ENCODE measurements at places on chromosomes 13 and 19.

DNA sequence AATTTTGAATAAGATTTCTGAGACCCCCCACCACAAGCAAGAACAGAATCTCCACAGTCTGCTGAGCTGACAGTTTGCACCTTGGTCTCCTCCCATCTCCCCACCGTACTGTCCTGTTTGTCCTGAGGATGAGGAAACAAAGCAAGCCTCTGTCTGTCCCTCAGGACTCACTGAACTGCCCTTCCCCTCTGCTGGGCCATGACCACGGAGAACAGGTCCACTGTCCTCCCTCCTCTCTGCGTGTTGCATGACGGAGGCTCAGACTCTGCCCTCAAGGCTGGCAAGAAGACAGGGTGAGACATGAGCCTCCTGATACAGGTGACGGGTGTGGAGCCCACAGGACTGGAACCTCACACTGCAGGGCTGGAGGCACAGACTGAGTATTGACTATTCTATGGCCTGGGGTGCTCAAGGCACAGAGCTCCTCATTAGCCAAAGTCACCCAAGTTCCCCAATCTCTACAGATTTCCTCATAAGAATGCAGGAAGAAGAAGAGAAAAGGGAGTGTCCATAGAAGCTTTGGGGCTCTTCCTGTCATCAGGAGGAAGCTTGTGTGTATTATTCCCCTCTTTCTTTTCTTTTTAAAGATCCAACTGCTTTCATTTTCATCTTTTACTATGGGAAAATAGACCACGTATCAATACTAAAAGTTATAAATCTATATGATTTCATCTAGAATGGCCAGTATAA, 22.4 kb upstream of the RGCC start:
- no peak for DNase-seq

GRCh38 chr13:45909673-45910072, 58.1 kb upstream of the SIAH3 start:
- DNase-seq = peak; percentile 81

DNA sequence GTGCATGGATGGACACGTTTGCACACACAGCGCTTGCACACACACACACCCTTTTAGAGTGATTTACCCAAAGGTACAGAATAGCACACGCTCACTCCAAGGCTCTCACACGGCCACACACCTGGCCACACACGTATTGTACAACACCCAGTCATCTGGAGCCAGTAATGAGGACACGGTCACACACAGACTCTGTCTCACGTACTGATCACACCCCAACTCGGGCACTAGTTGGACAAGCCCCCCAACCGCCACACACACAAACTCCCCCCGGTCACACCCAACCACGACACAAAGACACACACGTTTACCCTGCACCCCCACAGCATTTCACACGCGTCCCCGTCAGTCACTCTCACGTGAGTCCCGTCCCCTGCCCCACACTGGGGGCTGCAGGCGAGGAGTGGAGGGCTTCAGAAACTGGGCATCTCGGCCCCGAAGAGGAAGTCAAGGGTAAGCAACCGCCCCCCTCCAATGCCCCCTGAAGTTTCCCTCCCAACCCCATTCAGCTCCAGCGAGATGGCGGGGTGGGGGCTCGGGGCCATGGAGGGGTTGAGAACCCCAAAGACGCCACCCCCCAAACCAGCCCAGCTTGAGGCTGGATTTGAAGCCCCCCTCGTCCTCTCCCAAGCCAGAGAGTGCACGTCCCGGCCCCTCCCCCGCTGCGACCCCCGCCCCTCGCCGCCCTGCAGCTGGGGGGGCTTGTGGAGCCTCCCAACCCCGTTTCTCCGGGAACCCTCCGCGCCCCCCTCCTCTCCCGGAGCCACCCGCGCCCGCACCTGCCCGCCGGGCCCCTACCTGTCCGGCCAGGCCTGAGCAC, 599 bp downstream of the OLFM2 start:
- DNase-seq = no peak

GRCh38 chr13:49450105-49450819, 6.2 kb downstream of the SETDB2 start:
- DNase-seq = no peak

GRCh38 chr13:66927562-66927961, 302.6 kb downstream of the PCDH9 start:
- no peak for DNase-seq

DNA sequence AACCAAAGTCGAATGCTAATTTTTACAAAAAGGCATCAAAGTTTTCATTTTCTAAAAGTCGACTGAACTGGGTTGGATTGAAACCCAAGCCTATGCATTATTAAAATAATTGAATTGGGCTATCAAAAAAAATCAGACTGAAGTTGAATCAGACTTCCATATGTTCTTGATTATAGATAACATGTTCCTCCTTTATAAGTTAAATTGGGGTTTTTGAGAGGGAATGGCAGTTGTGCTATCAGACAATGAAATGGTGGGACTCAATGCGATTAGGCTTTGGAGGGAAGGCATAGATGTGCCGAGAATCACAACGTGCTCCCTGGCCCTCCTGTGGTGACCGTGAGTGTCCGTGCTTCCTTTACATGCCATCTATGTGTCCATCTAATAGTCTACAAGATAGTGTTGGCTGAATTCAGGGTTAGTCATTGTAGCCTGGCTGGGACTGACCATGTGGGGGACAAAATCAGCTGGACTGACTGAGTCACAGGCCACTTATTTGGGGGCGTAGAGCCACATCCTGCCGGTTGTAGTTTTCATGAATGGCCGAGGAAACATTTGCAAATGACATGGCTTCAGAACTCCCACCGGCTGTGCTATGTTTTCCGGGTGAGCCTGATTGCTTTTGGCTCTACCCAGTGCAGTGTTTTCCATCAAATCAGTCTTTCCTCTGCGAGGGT, 37.1 kb upstream of the OLFM4 start:
- DNase-seq = no peak

DNA sequence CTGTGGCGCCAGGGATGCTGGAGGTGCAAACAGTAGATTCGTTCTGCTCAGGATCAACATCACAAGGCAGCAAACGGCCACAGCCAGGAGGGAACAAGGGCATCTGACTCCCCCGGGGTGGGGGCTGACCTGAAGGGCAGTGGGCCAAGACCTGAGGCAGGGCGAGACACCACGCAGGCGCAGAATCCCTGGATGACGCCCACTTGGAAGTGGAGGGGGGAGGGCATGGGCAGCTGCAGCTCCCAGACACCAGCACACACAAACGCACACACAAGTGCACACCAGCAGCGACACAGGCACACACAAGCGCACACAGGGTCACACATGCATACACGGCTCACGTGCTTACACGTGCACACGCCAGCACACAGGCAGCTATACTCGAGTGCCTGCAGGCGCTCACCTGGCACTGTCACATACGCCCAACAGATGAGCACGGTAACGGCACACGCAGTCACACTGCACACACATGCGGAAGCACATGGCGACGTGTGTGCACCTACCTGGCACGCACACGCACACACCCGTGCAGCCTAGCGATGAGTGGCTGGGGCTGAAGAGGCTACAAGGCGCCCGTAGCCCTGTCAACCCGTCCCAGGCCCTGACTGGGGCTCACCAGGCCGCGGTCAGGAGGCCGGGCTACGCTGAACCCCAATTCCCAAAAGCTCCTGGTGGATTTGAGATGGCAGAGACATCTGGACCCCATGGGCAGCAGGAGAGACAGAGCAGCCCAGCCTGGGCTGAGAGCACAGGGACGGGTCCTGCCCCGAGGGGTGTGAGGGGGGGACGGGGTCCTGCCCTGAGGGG, 5.5 kb downstream of the C2CD4C start:
- no peak for DNase-seq

DNA sequence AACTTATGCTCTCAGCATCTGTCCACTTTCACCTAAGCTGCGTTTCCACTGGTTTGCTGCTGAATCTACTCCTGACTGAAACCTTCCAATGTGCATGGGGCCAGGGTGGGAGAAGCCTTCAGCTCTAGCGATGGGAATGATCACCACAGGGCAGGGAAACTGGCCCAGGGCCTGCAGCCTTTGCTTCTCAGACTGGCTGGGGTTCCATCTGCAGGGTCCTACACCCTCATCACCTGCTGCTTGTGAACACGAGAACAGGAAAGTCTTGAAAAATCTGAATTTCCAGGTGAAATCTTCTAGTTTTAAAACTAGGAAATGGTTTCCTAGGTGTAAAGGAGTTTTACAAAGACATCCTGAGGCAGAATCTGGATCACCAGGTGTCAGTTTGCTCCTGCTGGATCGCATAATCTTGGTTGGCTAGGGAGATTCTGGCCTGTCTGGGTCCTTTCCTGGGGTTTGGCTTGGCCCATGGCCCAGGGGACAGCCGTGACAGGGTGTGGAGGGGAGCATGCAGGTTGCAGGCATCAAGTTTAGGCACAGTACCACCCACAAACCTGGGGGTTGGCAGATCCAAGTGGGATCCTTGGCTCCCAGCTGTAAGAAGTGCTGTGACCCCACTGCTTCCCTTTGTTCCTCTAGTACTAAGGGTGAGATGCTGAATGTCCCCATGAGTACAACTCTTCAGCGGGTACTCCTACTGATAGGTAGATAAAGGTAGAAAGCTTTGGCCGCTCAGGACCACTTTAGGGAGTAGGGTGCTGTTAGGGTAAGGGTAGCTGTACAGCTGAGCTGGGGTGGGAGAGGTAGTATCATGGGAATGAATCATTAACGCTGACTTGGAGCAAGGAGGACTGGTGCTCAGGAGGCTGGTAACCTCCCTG, 1.8 kb upstream of the UBE2M start:
- no peak for DNase-seq

DNA sequence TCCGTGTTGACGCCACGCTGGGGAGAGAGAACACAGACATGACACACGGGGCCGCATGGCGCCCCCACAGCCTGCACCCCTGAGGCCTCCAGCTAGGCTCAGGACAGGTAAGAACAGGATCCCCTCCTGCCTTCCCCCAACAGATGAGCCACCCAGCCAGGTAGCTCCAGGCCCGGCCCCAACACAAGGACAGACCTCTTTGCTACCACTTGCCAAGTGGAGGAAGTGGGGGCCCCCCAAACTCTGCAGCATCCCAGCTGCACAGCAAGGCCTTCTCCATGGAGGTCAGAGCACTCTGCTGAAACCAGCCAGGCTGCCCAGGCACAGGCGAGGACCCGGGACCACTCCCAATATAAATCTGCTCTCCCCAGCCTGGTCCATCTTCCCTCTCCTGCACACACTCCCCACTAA, 31.5 kb downstream of the PEPD start:
- DNase-seq = no peak

GRCh38 chr13:35698911-35699576, 222.6 kb upstream of the MAB21L1 start:
- peak; percentile 54 for DNase-seq

- DNase-seq = peak; percentile 51
Observed at GRCh38 chr13:41960211-41960636, 685 bp downstream of the VWA8 start.

DNA sequence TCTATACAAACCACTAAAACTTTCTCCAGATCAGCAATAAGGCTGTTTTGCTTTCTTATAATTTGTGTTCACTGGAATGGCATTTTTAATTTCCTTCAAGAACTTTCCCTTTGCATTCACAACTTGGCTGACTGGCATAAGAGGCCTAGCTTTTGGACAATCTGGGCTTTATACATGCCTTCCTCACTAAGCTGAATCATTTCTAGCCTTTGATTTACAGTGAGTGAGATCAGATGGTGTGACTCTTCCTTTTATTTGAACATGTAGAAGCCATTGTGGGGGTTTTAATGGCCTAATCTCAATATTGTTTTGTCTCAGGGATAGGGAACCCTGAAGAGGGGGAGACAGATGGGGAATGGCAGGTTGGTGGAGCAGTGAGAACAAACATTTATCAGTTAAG, 82.7 kb downstream of the FOXO1 start:
- DNase-seq = no peak

DNA sequence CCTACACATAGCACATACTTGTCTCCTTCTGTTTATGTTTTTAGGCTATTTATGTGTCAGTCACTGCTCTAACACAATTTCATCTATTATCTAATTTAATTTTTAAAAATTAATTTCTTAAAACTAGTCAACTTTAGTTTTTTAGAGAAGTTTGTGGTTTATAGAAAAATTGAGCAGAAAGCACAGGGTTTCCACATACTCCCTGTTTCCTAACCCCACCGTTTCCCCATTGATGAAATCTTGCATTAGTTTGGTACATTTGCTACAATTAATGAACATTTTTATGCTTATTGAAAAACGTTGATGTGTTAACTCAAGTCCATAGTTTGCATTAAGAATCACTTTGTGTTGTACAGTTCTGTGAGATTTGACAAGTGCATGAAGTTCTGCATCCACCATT, 53.5 kb downstream of the TNFSF13B start:
- DNase-seq = no peak

DNA sequence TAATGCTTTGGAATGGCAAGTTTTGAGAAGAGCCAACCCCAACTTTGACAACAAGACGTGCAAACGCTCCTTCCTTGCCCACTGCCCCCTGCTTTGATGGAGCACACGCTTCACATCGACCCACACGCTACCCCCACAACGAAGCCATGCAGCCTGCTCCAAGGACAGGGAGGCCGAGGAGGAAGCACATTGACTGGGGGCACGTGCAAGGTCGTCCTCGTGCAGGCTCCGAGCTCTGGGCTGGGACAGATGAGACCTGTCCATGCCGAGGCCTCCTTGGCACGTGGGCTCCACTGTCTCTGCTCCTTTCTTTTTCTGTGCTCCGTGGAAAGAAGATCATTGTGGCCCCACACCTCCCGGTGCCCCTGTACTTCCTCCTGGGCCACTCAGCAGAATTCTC, 309.0 kb downstream of the TEX29 start:
- DNase-seq = no peak

DNA sequence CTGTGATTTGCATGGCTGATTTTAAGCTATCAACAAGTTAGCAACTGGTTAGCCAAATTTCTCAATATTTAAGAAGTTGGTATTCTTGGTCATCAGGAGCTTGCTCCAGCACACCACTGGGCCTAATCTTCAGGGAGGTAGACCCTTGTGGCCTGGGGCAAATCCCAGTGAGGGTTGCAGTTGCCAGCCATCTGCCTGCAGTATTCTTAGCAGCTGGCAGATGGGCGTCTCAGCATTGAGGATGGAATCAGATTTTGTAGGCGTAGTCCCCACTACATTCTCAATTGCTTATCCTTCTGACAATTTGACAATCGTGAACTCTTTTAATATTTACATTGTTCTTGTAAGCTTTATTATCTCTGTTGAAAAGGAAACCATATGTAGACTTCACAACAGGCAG, 1266.2 kb downstream of the SLITRK5 start:
- no peak for DNase-seq

DNA sequence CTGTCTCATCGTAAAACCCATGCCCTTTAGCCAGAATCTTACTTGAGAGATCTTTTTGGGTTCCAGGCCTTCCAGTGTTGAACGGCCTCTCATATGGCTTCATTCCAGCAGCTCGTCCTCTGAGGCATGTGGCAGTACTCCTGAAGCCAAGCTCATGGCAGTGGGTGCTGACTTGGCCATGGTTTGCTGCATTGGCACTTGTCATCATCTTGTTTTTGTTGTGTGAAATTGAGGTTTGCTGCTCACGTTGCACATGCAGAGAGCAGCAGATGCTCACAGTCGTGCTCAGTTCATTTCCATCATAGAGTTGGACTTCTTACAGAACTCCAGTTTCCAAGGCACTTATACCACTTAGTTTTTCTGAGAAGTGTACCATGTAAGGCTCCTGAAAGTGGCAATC, 14.9 kb downstream of the TEX29 start:
- no peak for DNase-seq
